ENCODE measurements at places on chromosomes 6 and 20.

DNA sequence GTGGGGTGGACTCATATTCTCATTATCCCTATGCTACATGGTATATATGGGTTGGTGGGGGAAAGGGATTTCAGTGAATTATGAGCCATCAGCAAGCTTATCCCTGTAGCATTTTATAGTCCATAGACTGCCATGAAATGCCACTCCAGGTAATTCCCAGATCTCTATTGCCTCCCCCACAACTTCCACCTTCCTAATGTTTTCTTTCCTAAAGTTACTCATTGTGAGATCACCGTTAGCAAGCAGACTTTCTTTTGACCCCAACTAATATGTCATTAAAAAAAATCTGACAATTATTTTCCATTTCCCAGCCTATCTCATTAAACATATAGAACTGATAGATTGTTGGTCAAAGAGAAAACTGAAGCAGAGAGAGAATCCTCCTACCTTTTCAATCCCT is 40.7 kb upstream of the TBX18 start:
- DNase-seq = no peak

DNA sequence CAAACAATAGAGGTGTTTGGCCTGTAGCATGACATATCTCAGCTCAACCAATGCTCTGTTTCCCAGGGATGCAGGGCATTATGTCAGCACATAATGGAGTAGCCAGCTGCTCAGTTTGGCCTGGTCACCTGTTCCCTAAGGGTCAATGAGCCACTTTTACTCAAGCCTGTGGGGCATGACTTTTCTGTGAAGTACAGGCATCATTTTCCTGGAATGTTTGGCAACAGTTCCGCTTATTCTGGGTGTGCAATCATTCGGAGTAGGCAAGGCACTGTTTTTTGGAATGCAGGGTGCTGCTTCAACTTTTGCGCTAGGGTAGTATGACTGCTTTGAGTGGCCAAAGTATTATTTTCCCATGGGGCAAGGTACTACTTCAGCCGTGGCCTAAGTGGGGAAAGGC is 665.4 kb downstream of the EPHA7 start:
- DNase-seq = no peak

- DNase-seq = no peak
These were observed 446.6 kb upstream of the JAG1 start for GRCh38 chr20:11120431-11120830.

GRCh38 chr6:12138381-12138780 is 126.3 kb downstream of the HIVEP1 start:
- no peak for DNase-seq

- no peak for DNase-seq
These were observed 110.2 kb downstream of the SOBP start for GRCh38 chr6:107600121-107600520.

GRCh38 chr6:105859457-105859856 is 226.7 kb upstream of the PRDM1 start:
- no peak for DNase-seq

DNA sequence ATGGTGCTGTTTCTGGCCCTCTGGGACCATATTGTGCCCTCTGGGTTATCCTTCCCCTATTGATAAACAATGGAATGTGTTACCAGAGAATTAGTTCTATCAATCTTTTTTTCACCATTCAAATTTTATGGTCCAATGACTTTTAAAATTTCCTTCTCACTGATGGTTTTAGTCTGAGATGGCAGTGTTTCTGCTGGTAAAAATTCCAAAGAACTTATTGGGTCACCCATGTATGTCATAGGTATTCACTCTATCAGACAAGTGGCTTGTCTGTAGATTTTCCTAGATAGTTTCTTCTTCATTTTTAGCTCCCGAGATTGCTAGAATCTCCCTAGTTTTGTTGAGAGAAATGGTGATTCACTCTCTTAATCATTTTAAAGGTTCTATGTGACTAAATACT is 357.2 kb upstream of the RGS17 start:
- no peak for DNase-seq

DNA sequence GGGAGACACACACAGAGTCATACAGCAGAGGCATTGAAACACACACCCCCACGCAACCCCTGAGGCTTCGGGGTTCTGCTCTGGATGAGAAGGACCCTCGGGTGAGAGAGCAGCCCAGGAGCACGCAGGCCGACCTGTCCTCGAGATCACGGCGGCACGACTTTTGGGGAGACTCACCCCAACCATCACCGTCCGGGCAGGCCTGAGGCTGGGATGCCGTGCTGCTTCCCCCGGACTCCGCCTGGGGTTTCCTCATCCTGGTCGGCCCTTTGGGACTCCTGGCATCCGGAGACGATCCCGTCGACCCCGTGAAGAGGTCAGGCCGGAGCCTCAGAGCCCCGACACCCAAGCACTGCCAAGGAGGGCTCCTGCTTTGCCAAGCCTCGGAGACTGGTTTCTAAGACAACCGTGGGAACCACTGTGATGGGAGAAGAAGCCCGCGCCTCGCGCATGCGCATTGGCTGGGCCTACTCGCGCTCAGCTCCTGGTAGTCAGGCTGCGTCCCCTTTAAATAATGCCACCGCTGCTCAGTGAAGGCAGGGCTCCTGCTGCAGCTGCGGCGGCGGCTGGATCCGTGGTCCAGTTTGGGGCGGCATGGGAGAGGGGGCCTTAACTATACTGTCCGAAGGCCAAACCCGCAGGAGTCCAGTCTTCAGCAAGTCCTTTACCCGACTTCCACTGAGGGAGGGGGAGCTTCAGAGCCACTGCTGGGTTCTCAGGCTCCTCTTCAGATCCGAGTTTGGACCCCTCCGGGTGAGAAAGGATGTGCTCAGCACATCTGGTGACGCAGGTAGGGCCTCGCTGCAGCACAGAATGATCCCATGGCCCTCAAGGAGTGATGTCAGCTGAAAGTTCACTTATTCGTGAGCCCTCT is 171.4 kb upstream of the ZNF337 start:
- peak; percentile 39 for DNase-seq

DNA sequence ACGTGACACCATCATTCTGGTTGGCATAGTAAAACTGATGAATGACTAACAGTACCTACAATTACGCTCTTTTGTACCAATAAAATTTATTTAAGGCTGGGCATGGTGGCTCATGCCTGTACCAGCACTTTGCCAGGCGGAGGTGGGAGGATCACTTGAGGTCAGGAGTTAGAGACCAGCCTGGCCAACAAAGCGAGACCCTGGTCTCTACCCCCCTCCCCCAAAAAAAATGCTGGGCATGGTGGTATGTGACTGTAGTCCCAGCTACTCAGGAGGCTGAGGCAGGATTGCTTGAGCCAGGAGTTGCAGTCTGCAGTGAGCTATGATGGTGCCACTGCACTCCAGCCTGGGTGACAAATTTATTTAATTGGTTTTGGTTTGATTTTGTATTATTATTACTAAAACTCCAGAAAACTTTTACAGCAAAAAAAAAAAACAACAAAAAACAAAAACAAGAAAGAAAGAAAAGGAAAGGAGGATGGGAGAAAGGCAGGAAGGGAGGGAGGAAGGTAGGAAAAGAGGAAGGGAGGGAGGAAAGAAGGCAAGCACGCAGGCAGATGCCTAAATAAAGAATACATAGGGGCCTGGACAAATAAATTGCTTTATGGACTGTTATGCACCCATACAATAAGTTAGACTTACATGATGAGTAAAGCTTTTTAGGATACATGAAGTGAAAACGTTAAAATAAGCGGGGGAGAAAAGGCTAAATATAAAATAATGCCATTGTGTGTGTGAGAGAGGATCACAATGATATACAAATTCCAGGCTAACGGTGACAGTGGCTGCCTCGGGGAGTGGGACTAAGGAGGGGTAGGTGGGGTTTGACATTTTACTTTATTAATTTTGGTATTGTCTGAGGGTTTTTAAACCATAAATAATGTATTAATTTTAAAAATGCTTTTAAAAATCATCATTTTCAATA is 682 bp upstream of the ZSCAN9 start:
- no peak for DNase-seq

DNA sequence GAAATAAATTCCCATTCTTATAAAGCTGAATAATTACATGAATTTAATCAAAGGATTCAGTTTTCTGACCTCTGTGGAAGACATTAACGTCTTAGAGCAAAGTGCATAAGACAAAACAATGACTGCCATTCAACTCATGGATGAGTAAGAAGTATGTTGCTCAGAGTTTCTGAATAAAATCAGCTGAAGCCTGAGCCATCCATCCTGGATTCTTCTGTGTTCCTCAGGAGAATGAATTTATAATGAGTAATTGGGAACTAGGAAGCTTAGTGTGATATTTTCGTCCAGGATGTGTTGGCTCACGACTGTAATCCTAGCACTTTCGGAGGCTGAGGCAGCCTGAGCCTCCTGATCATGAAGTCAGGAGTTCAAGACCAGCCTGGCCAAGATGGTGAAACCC is 62.8 kb downstream of the PERP start:
- DNase-seq = no peak

GRCh38 chr6:37607944-37608343 is 89.7 kb downstream of the MDGA1 start:
- no peak for DNase-seq

- DNase-seq = no peak
These were observed 376.4 kb downstream of the PREX1 start for GRCh38 chr20:48451401-48451800.

DNA sequence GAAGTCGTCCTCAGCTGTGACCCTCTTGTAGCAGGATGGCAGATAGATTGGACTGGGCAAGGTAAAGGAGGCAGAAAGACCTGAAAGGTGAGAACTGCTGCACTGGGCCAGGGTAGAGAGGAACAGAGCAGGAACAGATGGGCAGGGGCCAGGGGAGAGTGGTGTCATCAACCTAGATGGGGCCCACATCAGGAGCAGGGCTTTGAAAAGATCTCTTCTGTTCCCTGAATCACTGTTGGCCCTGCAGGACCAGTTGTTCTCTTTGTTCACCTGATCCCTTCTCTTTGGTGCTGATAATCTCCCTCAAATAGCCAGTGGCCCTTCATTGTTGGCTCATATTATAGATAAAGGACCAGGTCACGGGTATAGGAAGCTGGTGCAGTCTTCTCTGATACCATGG is 59.9 kb downstream of the DTD1 start:
- DNase-seq = no peak

- DNase-seq = no peak
These were observed 173.2 kb upstream of the SOX4 start for GRCh38 chr6:21420146-21420878.

GRCh38 chr6:166946125-166946524 is 10.2 kb downstream of the RNASET2 start:
- DNase-seq = no peak

- DNase-seq = no peak
These were observed 10.5 kb downstream of the CRISP3 start for GRCh38 chr6:49733680-49734079.

Measured in activated naive CD4-positive, alpha-beta T cell (primary cell).